ENCODE measurements at places on chromosomes 1 and 21. TPM values are rescaled to one million over a fixed set of nuclear protein-coding genes. Genes with fewer than 3 reads are reported as not detected.

The AMY2A gene
- total RNA-seq, result not detected

The DIO1 gene
- total RNA-seq, result not detected

GRCh38 chr1:172421974-172422604 is 1.6 kb downstream of the C1orf105 start:
- no peak for DNase-seq
- peaks cover 7% of the 10 kb centered on the region for H3K4me1 ChIP-seq
- no peaks in the 10 kb centered on the region for H3K27me3 ChIP-seq
- no peak overlapping the region for H3K27ac ChIP-seq

DNA sequence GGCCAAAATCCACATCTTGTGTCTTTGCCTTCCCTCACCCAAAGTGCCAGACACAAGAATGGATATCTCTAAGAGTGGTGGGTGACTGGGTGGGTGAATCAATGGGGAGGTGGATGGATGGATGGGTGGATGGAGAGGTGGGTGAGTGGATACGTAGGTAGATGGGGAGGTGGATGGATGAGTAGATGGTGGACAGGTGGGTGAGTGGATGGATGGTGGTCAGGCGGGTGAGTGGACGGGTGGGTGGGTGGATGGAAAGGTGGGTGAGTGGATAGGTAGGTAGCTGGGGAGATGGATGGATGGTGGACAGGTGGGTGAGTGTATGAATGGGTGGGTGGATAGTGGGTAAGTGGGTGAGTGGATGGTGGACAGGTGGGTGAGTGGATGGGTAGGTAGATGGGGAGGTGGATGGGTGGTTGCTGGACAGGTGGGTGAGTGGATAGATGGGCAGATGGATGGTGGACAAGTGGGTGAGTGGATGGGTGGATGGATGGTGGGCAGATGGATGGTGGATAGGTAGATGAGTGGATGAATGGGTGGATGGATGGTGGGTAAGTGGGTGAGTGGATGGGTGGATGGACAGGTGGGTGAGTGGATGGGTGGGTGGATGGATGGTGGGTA is 34.2 kb downstream of the SLC19A1 start:
- H3K4me3 ChIP-seq, result no peak overlapping the region
- no peaks in the 10 kb centered on the region for H3K4me1 ChIP-seq
- DNase-seq, result peak; percentile 8
- H3K36me3 ChIP-seq, result peaks cover 57% of the 10 kb centered on the region
- no peak overlapping the region for H3K27ac ChIP-seq

- peak; percentile 78 for DNase-seq
- peaks cover 68% of the 10 kb centered on the region for H3K4me1 ChIP-seq
- peaks cover 6% of the 10 kb centered on the region for H3K27me3 ChIP-seq
Measured at GRCh38 chr1:227946624-227947385, 927 bp downstream of the WNT9A start.

DNA sequence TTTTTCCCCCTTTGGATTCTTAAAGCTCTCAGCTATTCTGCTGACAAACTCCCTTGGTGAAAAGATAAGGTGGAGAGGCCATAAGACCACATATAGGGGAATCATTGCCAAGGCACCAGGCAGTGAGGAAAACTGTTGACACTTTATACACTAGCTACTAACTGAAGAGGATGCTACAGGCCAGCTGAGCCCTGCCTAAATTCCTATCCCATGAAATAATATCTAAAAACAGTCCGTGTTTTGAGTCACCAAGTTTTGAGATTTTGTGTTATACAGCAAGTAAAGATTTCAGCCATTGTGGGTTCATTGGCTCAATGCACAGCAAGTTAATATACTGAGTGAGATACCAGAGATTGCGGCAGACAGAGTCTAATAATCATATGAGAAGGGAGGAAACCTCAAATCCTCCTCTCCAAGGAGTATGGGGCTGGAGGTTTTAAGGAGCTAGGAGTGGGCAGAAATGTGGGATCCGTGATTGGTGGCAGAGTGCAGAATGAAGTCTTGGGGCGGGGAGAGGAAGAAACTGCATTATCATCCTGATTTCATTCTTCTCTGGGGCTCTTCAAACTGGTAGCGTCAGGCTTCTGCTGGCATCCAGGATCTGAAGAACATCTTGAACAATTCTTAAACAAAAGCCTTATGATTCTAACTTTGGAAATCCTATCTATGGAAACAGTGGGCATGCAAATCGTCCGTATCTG is 9.2 kb downstream of the CLDN8 start:
- no peak overlapping the region for H3K27ac ChIP-seq
- no peaks in the 10 kb centered on the region for H3K4me1 ChIP-seq
- no peaks in the 10 kb centered on the region for H3K36me3 ChIP-seq
- no peak for DNase-seq
- no peaks in the 10 kb centered on the region for H3K27me3 ChIP-seq

DNA sequence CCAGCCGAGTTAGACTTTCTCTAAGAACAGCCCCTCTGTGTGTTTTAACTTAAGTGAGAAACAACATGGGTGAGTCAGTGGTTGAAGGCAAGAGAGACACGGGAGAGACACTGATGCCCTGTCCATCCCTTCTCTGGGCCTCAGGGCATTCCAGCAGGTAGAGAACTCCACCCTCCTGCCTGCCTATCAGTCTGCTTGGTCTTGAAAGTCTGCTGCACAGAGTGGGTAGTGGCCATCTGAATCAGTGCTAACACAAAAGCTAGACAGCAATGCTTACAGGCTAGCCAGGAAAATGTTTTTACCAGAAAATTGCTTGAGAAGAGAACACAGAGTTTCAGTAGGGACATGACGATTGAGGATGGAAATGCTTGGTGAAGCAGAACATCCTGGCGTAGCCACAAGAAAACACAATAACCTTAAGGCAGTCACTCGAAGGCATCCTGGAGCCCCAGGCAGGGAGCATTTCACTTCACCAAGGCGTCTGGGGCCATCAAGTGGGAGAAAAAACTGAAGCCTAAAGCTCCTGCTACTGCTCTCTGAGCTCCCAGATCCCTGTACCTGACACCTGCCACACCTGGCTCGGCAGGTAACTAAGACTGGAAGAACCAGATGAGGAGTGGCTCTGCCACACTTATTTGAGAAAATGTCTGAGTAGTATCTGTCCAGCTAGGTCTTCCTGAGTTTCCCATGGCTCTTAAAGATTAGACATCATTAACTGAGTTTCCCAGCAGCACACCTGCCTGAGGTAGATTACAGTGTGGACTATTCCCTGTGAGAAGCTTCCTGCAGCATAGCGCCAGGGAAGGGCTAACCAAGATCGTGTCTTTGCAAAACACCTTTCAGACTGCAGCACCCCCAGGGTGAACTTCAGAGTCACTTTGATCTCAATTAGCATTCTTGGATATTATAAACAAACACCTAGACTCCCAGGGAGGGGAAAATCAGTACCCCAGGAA is 18.1 kb upstream of the LBR start:
- H3K27ac ChIP-seq, result peak overlapping the region; percentile 89
- peaks cover 59% of the 10 kb centered on the region for H3K4me1 ChIP-seq
- no peak for DNase-seq
- no peaks in the 10 kb centered on the region for H3K27me3 ChIP-seq

DNA sequence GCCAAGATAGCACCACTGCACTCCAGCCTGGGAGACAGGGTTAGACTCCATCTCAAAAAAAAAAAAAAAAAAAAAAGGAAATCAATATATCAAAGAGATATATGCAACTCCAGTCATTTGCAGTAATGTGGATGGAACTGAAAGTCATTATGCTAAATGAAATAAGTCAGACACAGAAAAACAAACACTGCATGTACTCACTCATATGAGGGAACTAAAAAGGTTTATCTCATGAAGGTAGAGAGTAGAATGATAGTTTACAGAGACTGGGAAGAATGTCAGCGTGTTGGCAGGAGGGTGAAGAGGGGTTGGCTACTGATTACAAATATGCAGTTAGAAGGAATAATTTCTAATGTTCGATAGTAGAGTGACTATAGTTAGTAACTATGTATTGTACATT is 13.2 kb downstream of the HSD11B1 start:
- H3K27ac ChIP-seq, result peak overlapping the region; percentile 79

DNA sequence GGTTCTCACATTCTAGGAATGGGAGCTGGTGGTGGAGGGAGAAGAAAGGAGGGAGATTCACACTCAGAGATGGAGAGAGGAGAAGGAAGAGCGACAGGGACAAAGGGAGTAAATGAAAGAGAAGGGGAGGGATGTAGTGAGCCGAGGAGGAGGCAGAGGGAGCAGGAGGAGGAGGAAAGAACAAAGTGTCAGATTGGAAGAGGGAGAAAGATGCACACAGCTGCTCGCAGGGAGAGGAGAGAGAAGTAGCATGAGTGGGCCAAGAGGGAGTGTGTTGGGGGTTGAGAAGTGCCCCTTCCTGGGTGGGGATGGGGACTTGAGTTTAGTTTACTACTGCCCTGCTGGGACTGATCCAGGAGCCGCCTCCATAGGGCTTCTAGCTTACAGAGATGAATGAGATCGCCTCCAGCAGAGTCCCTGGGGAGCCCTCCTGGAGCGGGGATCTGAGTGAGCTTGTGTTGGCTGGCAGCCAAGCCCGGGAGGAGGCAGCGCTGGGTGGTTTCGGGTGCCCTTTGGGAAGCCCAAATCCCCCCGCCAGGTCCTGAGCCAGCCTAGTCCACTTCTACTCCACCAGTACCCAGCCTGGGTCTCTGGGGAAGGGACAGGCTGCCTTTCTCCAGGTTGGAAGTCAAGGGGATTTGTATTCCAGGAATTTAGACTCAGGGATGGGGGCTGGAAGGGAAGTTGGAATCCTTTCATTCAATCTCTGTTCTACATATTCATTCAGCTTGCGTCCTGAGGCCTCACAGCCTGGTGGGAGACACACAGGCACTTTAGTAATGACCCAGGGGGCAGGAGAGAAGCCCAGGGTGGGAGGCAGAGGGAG is 20.9 kb downstream of the PTPRU start:
- no peak for DNase-seq
- H3K27ac ChIP-seq, result no peak overlapping the region
- H3K27me3 ChIP-seq, result peaks cover 34% of the 10 kb centered on the region
- peaks cover 18% of the 10 kb centered on the region for H3K4me1 ChIP-seq
- H3K36me3 ChIP-seq, result no peaks in the 10 kb centered on the region

GRCh38 chr1:230208619-230209261 is 141.7 kb downstream of the GALNT2 start:
- DNase-seq, result no peak
- peak overlapping the region; percentile 71 for H3K27ac ChIP-seq
- H3K27me3 ChIP-seq, result no peaks in the 10 kb centered on the region
- H3K4me3 ChIP-seq, result no peak overlapping the region

DNA sequence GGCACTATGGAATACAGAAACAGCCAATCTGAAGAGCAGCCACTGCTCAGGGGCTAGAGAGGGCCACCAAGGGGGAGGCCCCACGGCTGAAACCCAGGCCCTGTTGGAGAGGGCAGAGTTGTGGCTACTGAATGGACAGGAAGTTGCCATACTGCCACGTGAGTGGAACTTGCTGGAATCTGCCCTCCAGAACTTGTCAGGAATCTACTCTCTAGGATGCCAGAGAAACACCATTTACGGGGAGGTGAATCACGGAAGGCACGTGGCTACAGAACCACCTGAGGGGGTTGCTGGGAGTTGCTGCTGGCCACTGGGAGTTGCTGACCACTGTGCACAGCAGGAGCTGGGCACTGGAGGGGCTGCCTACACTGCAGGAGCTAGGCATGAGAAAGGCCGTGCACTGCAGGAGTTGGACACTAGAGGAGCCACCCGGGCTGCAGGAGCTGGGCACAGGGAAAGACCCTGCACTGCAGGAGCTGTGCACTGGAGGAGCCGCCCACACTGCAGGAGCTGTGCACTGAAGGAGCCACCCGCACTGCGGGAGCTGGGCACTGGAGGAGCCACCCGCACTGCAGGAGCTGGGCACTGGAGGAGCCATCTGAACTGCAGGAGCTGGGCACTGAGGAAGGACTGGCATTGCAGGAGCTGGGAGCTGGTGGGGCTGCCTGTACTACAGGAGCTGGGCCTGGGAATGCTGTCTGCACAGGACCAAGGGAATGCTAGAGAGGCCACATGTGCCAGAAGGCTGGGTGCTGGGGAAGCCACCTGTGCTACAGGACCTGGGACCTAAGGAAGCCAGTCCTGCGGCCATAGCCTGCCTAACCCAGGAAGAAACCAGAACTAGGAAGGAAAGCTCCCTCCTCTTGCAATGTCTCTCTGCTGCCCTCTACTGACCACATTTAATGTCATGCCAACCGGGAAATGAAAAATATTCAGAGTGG is 343.4 kb downstream of the MATN1 start:
- H3K27me3 ChIP-seq, result peaks cover 63% of the 10 kb centered on the region
- no peaks in the 10 kb centered on the region for H3K36me3 ChIP-seq
